ENCODE measurements at places on chromosomes 12 and 14.

DNA sequence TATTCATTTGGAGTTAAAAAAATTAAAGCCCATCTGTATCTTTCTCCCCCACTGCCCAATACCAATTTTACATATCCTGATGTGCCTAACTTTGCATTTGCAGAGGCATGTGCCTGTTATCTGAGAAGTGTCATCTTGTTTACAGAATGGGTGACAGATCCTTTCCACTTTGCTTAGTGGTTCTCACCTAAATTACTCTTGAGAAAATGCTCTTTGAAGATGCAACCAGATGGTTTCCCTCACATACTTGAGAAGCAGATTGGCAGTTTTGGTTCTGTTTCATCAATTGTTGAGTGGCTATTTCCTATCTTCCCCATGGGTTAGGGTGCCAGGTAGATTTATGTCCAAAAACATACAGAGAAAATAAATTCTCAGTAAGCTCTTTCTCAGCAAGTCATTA is 1051.4 kb upstream of the ATXN7L3B start:
- DNase-seq: no peak

DNA sequence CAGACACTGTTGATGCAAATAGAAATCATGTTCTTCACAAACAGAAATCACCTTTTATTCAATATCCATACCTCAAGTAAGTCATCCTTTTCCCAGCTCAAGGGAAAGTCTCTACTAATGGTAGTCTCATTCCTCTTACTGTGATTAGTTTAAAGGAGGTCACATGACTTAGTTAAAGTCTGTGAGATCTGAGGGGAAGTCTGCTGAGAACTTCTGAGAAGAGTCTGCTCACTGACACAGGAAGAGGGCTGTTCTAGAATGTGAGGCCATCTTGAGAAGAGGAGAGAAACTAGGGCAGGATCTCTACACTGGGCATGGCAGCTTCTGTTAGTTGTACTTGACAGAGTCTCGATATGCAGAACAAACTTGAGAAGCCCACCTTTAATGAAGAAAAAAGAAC is 146.8 kb downstream of the C12orf42 start:
- DNase-seq: no peak

- DNase-seq: no peak
These were observed 80.7 kb upstream of the METAP2 start for GRCh38 chr12:95393191-95393790.

- DNase-seq: peak; percentile 69
These were observed 9.3 kb upstream of the PPP4R4 start for GRCh38 chr14:94164685-94165431.

GRCh38 chr12:72448805-72449204 is 176.6 kb downstream of the TRHDE start:
- no peak for DNase-seq

- DNase-seq: peak; percentile 75
These were observed 764.3 kb downstream of the NOVA1 start for GRCh38 chr14:25833341-25834126.

DNA sequence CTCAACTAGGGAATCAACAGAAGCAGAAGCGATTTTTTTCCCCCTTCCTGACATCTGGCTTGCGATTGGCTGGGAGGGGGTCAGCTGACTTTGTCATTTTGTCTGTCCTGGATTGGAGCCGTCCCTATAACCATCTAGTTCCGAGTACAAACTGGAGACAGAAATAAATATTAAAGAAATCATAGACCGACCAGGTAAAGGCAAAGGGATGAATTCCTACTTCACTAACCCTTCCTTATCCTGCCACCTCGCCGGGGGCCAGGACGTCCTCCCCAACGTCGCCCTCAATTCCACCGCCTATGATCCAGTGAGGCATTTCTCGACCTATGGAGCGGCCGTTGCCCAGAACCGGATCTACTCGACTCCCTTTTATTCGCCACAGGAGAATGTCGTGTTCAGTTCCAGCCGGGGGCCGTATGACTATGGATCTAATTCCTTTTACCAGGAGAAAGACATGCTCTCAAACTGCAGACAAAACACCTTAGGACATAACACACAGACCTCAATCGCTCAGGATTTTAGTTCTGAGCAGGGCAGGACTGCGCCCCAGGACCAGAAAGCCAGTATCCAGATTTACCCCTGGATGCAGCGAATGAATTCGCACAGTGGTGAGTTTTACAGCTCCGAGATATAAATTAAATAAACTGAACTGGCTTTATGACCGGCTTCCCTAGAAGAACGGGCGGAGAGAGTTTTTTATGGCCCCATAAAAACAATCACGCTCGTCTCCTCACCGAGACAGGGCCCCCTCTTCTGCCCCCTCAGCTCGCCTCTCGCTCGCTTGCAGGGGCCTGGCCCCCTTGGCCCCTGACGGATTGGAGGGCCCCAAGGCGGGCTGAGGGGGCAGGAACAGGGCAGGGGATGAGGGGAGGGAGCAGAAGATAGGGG is at the start of gene HOXC6:
Gene HOXC6, plus strand, starts transcription at position 127 of the 888 bp plus-strand sequence. Its CDS starts 82 bp downstream, at position 209.
- no peak for DNase-seq
